ENCODE measurements at places on chromosomes 12 and 14. TPM values are rescaled to one million over a fixed set of nuclear protein-coding genes. Genes with fewer than 3 reads are reported as not detected.

The PCNX4 gene
- 43.7 TPM for total RNA-seq

The KRT72 gene
- total RNA-seq = not detected

The CATSPERB gene
- total RNA-seq = not detected

The PRDM4 gene
- 18.5 TPM for total RNA-seq

The TMTC1 gene
- total RNA-seq = 0.03 TPM

The DCP1B gene
- 8.2 TPM for total RNA-seq

The ALDH2 gene
- 89.7 TPM for total RNA-seq

The ZFC3H1 gene
- 10.1 TPM for total RNA-seq

The KRT75 gene
- 0.11 TPM for total RNA-seq

The REP15 gene
- 0.30 TPM for total RNA-seq

The CCDC38 gene
- total RNA-seq = 0.09 TPM

The WNT1 gene
- total RNA-seq = 0.09 TPM

The STK38L gene
- total RNA-seq = 10.4 TPM

The WNT5B gene
- total RNA-seq = 2.4 TPM

The B4GALNT1 gene
- total RNA-seq = 42.2 TPM
